Thoracic aorta (tissue), 2 donors: ENCODE measurements at places on chromosomes 12 and 14. TPM values are rescaled to one million over a fixed set of nuclear protein-coding genes. Genes with fewer than 3 reads are reported as not detected.
A peak's percentile ranks its signal among the peaks of the same experiment; 100 is the strongest.

PLEKHG7 gene
- total RNA-seq: not detected

- no peaks in the 10 kb centered on the region for H3K36me3 ChIP-seq
- H3K27me3 ChIP-seq: no peaks in the 10 kb centered on the region
- H3K4me3 ChIP-seq: no peak overlapping the region
- no peaks in the 10 kb centered on the region for H3K4me1 ChIP-seq
Measured at GRCh38 chr14:67162385-67162784, 26.9 kb upstream of the GARIN2 start.

TMEM229B gene
- 2.1 TPM for total RNA-seq

GRCh38 chr12:75041472-75041871 lies 168.2 kb downstream of the KCNC2 start:
- no peak for DNase-seq
- H3K36me3 ChIP-seq: no peaks in the 10 kb centered on the region
- H3K4me1 ChIP-seq: no peaks in the 10 kb centered on the region
- H3K27ac ChIP-seq: no peak overlapping the region

TNFRSF1A gene
- 384 TPM for total RNA-seq

GRCh38 chr12:12336049-12336411 lies 14.0 kb downstream of the MANSC1 start:
- no peak for DNase-seq
- H3K27ac ChIP-seq: no peak overlapping the region
- no peaks in the 10 kb centered on the region for H3K36me3 ChIP-seq
- H3K4me1 ChIP-seq: peaks cover 21% of the 10 kb centered on the region
- no peaks in the 10 kb centered on the region for H3K27me3 ChIP-seq
- no peak overlapping the region for H3K4me3 ChIP-seq

GMPR2 gene
- total RNA-seq: 51.3 TPM

DNA sequence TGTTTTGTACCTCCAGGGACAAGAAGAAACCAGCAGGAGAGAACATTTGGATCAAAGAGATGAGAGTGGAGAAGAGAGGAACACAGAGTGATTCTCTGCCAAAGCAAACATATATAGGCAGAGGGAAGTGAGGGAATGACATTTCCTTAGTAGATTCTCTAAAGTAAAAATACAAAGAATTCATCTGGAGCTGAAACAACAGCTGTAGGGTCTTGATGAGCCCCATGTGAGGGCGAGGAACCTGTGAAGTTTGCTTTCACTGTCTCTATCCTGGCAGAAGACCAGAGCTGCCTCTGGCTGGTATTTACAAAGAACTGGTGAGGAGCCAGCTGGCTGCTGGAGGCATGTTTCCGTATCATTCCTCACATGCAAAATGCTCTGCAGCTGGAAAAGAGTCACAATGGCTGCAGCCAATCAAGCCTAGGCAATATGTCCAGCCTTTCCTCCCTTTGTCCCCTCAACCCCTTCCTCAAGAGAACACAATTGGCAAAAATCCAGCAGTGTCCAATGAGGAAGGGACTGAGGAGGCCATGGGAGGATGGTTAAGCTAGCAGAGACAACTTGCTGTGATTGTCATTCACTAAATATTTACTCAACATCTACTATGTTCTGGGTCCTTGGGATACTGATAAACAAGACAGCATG lies 122.5 kb downstream of the PHLDA1 start:
- no peak overlapping the region for H3K4me3 ChIP-seq
- DNase-seq: peak; percentile 4
- no peaks in the 10 kb centered on the region for H3K4me1 ChIP-seq
- H3K27me3 ChIP-seq: no peaks in the 10 kb centered on the region
- H3K27ac ChIP-seq: no peak overlapping the region

KCNJ8 gene
- 8.1 TPM for total RNA-seq

DNA sequence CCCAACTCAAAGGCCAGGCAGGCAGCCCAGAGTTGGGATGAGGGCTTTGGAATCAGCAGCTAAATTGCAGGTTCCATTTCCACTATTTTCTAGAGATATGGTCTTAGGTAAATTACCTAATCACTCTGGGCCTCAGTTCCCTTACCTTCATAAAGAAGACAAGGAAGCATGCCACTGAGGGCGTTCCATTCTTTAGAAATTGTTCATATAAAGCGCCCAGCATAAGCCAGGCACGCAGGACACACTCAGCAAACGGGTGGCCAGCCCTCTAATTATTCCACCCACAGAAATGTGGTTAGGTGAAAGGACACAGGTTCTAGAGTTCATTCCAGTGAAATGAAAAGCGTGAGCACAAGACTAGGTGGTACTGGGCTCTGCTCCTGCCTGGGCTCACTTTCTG lies 87.9 kb upstream of the BCL11B start:
- no peaks in the 10 kb centered on the region for H3K27me3 ChIP-seq
- no peaks in the 10 kb centered on the region for H3K36me3 ChIP-seq
- H3K4me3 ChIP-seq: no peak overlapping the region
- DNase-seq: no peak
- H3K27ac ChIP-seq: no peak overlapping the region

DNA sequence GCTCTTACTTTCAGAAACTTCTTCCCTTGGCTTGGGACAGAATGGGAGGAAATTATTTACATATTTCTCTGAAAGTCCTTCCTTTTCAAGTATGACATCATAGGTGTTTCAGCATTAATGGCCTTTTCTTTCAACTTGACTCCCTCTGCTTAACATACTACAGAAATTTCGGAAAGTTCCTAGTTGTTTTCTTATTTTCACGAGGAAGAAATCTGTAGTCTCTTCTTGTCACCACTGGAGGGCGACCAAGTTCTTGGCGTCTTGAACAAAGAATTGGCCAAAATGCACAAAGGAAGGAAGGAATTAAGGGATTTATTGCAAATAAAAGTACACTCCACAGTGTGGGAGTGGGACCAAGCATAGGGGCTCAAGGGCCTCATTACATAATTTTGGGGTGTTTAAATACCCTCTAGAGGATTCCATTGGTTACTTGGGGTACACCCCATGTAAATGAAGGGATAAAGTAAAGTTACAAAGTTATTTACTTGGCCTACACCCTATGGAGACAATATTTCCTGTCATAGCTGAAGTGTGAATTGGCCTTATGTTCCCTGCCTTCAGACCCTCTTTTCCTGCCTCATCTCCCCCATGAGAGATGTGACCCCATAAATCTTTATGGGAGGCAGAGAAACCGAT lies 70.4 kb downstream of the RPL10L start:
- no peak for DNase-seq
- no peaks in the 10 kb centered on the region for H3K4me1 ChIP-seq
- no peaks in the 10 kb centered on the region for H3K27me3 ChIP-seq
- no peak overlapping the region for H3K4me3 ChIP-seq

DNA sequence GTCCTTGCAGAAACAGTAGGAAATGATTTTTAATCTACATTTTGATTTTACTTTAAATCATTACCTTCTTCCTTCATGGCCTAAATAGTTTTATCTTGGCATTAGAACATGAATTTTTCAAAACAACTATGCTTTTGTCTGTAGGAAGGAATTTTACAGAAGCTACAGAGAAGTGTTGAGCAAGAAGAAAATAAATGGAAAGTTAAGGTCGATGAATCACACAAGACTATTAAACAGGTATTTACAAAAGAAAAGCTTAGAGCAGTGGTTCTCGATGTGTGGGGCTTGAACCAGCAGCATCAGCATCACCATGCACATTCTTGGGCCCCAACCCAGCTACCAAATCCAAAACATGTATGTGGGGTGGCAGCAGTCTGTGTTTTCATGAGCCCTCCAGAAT lies 91.6 kb downstream of the KTN1 start:
- H3K4me1 ChIP-seq: no peaks in the 10 kb centered on the region
- no peak overlapping the region for H3K27ac ChIP-seq
- peaks cover 35% of the 10 kb centered on the region for H3K36me3 ChIP-seq
- no peak for DNase-seq
- H3K27me3 ChIP-seq: no peaks in the 10 kb centered on the region

DNA sequence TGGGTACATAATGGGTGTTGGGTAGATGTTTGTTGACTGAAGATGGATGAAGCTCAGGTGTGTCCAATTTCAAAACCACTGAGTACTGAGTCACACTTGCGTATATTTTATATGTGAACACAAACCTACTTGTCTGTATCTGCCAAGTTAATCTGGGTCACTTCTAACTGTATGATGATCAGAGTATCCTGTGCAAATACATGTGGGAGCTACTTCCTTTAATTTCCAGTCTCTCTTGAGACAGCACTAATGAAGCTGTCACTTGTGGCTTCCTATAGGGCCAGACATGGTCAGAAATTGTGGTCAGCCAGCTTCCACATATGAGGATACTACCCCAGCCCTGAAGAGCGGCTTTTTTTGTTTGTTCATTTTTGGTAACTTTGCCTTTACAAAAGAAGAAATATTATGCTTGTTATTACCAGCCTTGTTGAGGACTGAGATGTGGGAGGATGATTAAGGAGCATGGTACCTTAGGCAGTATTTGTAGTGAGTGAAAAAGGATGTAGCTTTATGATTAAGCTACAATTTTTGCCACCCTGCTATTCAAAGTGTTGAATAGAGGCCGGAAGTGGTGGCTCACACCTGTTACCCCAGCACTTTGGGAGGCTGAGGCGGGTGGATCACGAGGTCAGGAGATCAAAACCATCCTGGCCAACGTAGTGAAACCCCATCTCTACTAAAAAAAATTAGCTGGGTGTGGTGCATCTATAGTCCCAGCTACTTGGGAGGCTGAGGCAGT lies 32.4 kb downstream of the PLXNC1 start:
- H3K36me3 ChIP-seq: no peaks in the 10 kb centered on the region
- no peak for DNase-seq

DNA sequence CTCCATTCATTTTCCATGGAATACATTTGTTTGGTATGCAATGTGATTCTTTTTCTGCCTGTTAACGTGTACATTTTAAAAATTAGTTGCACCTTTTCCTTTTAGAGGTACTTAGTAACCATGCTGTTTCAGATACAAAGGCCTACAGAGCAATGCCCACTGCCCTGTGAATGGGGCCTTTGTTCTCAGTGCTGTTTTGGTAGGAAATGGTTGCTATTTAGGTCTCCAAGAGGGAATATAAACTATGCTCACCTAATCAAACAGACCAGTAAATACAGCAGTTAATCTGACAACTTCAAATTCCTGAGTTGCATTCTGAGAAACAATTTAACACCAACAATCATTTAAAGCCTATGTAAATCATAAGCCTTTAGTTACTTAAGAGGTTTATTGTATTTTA lies 188.7 kb downstream of the BCAT1 start:
- no peaks in the 10 kb centered on the region for H3K4me1 ChIP-seq
- no peak overlapping the region for H3K27ac ChIP-seq
- no peak for DNase-seq
- no peaks in the 10 kb centered on the region for H3K27me3 ChIP-seq

TMED10 gene
- 258 TPM for total RNA-seq

GRCh38 chr12:31651893-31652521 lies 7.5 kb upstream of the ETFBKMT start:
- H3K4me3 ChIP-seq: no peak overlapping the region
- no peaks in the 10 kb centered on the region for H3K27me3 ChIP-seq
- no peaks in the 10 kb centered on the region for H3K36me3 ChIP-seq
- no peak for DNase-seq

DNA sequence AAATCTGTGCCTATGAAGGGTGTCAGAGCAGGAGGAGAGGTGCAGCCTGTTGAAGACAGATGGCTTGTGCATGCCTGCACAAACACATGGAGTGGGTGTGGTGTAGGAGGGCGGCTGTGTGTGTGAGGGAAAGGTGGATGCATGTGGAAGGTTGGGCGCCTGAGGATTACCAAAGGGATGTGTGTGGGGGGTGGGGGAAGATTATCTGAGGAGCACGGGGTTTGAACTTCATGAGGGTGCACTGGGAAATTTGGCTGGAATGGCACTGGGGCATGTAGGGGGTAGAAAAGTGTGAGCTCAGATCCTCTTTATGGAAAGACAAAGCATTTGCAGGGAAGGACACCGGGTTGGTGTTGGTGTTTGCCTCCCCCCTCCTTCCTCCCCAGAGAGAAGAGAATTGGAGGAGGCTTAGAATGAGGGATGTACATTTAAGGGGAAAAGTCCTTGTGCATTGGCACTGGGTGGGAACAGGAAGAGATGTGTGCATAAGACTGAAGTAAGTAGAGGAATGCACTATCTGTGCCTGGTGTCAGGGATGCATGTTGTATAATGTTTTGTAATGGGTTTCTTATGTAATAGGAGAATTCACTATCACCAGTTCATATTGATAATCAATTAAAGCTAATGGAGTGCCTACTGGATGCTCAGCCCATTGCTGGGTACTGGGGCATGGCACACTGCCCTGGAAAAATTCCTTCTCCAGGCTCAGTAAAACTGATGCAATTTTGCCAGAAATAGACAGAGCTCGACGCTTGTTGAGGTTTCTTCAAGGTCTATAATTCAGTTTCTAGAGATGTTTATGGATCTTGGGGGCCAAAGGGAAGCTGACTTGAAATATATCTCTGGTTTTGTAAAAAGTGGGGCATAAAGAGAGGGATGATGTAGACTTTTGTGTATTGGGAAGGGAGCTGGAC lies 3.0 kb downstream of the NTF3 start:
- no peak for DNase-seq
- peak overlapping the region; percentile 82 for H3K4me3 ChIP-seq
- H3K36me3 ChIP-seq: no peaks in the 10 kb centered on the region
- H3K27me3 ChIP-seq: no peaks in the 10 kb centered on the region
- H3K4me1 ChIP-seq: peaks cover 27% of the 10 kb centered on the region

PRPF39 gene
- total RNA-seq: 20.0 TPM

DNA sequence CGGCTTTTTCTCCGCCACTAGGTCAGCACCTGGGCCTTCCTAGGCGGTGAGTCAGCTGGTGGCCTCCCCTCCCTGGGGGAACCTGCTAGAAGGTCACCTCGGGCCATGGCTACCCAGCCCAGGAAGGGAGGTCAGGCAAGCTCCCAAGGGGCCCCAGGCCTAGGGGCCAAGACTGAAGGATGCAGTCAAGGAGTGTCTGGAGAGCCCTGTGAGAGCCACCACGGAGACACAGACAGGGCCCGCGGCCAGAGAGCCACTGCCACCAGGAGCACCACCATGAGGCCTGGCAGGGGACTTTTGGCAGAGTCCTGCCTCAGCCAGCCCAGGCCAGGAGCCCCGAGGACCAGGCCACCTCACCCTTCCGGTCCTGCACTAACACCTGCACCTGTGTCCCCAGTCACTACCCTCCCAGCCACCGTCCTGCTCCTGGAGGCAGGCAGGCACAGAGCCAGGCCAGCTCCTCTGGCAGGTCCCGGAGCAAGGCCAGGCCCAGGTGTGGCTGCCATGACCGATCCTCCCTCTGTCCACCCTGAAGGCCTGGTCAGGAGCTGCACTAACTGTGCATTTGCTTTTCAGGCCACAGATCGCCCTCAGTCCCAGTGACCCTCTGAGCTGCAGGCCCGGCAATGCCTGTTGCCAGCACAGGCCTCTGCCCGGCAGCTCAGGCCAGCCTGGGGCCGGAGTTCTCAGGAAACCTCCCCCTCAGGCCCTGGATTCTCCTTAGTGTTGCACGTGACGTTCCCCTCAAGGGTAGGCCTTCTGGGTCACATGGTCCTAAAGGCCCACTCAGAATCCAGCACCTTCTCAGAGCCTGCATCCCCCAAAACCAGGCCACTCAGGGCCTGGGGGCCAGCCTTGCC lies 6.9 kb downstream of the PHETA1 start:
- H3K36me3 ChIP-seq: peaks cover 14% of the 10 kb centered on the region
- H3K27me3 ChIP-seq: no peaks in the 10 kb centered on the region
- no peak for DNase-seq
- no peaks in the 10 kb centered on the region for H3K4me1 ChIP-seq
